Small intestine (tissue), 16 donors: ENCODE measurements at places on chromosomes 7 and 10. TPM values are rescaled to one million over a fixed set of nuclear protein-coding genes. Genes with fewer than 3 reads are reported as not detected.

The NUTM2A gene
- polyA plus RNA-seq: not detected

The AKR1C2 gene
- polyA plus RNA-seq: 9.7 TPM

DNA sequence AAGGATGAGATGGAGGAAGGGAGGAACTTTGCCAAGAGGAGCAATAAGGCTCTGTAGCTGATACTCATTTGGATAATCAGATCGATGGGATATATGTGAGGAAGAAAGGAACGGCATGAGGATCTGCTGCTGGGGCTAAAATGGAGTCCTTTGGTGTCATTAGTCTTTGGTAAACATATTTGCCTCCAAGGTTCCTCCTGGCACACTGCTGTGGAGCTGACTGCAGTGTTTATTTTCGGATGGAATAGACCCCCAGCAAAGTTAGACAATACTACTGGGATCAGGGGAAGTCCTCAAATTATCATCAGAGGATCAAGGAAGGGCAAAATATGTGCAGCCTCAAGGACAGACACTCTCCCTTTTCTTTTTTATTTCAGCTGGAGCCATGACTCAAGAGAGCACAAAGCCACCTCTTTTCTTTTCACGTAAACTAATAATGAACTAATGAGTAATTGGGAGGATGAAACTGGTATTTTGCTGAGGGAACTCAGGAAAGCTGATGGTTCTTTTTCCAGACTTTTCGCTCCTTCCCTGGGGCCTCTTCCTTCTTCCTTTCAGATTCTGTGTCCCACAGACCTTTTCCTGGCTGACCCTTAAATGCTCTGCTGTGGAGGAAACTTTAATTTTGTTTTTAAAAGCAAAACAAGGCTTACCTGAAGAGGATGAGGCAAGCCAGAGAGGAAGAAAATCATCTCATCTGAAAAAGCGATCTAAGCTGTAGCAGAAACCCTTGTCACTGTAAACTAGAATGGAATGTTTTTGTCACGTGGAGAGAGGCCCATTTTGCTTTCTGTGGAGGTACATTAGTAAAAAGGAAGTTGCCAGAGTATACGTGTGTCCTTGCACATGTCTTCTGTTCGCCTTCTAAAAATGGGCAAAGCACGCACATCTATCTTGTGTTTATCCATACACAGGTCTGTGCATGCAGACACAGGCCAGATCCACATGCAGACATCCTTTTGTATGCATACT is 33.3 kb downstream of the LRMDA start:
- H3K4me1 ChIP-seq: no peaks in the 10 kb centered on the region
- no peak for DNase-seq
- no peaks in the 10 kb centered on the region for H3K27me3 ChIP-seq
- no peaks in the 10 kb centered on the region for H3K36me3 ChIP-seq
- H3K27ac ChIP-seq: no peak overlapping the region

DNA sequence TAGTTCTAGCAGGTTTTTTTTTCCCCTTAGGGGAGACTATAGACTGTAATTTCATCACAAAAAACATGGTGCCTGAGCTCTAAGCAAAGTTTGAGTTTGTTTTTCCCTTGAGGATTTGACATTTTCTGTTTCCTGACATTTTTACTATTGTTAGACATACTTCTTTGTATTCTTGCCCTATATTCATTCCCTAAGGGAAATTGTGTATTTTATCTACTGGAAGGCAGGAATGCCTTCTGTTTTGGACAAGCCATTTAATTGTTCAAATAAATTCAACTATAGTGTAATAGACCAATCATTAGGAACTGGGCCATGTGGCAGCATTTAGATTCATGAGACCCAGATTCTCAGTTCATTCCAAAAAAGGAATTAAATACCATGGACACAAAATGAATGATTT is 335.0 kb downstream of the EXOC4 start:
- H3K4me1 ChIP-seq: no peaks in the 10 kb centered on the region
- no peak overlapping the region for H3K27ac ChIP-seq
- H3K4me3 ChIP-seq: no peak overlapping the region
- no peaks in the 10 kb centered on the region for H3K36me3 ChIP-seq

DNA sequence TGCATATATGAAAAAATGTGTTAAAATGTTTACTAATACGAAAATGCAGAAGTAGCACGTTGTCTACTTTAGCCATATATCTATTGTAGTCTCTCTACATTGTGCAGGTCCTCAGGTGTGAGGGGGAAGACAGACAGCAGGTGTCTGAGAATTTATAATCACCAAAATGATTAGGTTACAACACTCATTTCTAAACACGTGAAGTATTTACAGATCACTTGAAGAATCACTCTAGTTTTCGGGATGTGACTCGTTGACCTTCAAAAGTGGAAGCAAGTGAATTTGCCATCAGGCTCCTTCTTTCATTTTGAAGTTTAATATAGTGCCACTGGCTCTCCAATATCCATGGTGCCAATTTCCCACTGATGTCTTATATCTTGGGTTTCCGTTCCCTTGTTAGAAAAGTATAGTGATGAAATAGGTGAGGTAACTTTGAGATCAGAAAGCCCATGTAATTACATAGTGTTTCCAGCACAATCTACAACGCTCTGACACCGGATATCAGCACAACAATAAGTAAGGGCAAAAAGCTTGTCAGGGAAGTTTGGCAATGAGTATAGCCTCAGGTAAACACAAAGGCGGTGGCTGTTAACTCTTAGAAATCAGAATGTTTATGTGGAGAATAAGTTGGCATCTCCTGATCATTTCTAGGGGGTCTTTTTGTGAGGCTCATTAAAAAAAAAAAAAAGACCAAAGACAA is 57.5 kb upstream of the SP4 start:
- H3K4me3 ChIP-seq: no peak overlapping the region
- H3K27me3 ChIP-seq: peaks cover 4% of the 10 kb centered on the region
- H3K27ac ChIP-seq: no peak overlapping the region
- no peaks in the 10 kb centered on the region for H3K4me1 ChIP-seq
- DNase-seq: no peak

DNA sequence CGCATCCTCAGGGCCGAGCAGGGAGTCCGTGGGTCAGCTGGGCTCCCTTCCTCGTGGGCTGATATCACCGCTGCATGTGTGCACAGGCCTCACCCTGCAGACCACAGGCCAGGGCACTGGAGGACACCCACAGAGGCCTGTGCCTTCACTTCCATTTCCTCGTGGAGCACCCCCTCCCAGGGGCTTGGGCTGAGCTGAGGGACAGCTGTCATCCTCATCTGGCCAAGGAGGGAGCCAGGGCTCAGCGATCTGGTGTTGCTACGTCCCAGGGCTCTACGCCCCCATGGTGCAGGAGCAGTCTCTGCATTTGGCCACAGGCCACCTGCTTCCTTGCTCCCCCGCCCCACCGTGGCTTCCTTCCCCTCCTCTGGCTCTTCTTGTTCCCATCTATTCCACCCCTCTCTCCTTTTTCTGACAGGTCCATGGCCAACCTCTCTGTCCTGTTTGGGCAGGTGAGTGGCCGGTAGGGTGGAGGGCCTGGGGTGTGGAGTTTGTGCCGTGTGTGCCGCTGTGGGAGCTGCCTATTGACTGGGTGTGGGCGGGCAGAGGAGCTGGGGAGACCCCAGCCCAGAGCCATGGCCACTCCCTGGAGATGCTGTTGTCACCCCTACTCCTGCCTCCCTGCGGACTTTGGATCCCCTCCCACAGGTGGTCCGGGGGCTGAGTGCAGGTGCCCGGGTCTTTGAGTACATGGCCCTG is 8.3 kb upstream of the ASIC3 start:
- no peak overlapping the region for H3K4me3 ChIP-seq
- no peak overlapping the region for H3K27ac ChIP-seq
- no peaks in the 10 kb centered on the region for H3K27me3 ChIP-seq
- no peak for DNase-seq
- H3K36me3 ChIP-seq: peaks cover 15% of the 10 kb centered on the region
- no peaks in the 10 kb centered on the region for H3K4me1 ChIP-seq

- no peak overlapping the region for H3K27ac ChIP-seq
- no peaks in the 10 kb centered on the region for H3K36me3 ChIP-seq
Observed at GRCh38 chr10:95789902-95790301, 33.9 kb downstream of the ENTPD1 start.
